ENCODE measurements at places on chromosomes 5 and 9. TPM values are rescaled to one million over a fixed set of nuclear protein-coding genes. Genes with fewer than 3 reads are reported as not detected.

The SETD9 gene
- 21.0 TPM for total RNA-seq

The ASTN2 gene
- total RNA-seq: 4.6 TPM

The MTX3 gene
- 9.5 TPM for total RNA-seq

The PCDHB2 gene
- 3.8 TPM for total RNA-seq

The ASPN gene
- 36.3 TPM for total RNA-seq

The C5orf63 gene
- 6.3 TPM for total RNA-seq

The LNPEP gene
- 47.4 TPM for total RNA-seq

The MYMK gene
- not detected for total RNA-seq

The MTAP gene
- total RNA-seq: 12.6 TPM

The PCDHGB3 gene
- total RNA-seq: 10.2 TPM

The LRRC70 gene
- 0.37 TPM for total RNA-seq

Data from heart left ventricle (tissue), 16 donors.